ENCODE measurements at places on chromosomes 11 and 22.

GRCh38 chr11:73465871-73466270 is 89.7 kb downstream of the RELT start:
- DNase-seq = no peak

- no peak for DNase-seq
These were observed 7.9 kb downstream of the CCDC134 start for GRCh38 chr22:41808400-41808799.

GRCh38 chr11:93840180-93840579 is 10.2 kb downstream of the VSTM5 start:
- no peak for DNase-seq

DNA sequence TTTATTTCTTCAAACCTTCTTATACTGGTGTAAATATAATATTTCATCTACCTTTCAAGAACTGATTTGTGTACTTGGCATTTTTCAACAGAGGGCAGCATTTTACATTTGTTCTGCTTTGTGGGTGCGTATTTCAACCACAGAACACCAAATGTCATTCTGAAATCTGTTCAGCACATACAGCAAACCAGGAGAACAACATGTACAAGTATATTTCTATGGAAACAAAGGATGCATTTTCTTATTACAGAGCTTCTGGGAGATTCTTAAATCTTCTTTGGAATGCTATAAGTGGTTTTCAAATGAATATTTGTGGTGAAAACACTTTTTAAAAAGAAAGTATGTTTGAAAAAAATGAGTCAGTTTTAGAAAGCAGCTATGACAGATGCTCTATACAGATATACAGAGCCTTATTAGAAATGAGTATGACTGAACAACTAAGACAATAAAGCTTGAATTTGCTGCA is 946.0 kb downstream of the FAM181B start:
- DNase-seq = no peak

DNA sequence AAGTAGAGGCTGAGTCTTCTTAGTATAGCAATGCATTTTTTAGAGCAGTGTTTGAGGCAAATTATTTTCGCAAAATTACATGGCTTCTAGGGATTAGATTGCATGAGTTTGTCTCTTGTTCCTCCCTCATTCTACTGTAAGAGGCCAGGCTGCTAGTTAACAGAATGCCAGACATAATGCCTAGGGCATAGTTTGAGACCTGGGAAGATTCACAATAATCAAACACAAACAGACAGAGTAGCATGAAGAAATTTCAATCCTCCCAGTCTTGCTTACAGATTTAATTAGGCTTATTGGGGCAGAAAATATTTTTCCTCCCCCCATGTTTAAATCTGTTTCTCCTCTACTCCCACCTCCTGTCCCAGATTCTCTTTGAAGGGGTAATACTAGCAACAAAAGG is 48.3 kb downstream of the ARHGEF12 start:
- DNase-seq = no peak

DNA sequence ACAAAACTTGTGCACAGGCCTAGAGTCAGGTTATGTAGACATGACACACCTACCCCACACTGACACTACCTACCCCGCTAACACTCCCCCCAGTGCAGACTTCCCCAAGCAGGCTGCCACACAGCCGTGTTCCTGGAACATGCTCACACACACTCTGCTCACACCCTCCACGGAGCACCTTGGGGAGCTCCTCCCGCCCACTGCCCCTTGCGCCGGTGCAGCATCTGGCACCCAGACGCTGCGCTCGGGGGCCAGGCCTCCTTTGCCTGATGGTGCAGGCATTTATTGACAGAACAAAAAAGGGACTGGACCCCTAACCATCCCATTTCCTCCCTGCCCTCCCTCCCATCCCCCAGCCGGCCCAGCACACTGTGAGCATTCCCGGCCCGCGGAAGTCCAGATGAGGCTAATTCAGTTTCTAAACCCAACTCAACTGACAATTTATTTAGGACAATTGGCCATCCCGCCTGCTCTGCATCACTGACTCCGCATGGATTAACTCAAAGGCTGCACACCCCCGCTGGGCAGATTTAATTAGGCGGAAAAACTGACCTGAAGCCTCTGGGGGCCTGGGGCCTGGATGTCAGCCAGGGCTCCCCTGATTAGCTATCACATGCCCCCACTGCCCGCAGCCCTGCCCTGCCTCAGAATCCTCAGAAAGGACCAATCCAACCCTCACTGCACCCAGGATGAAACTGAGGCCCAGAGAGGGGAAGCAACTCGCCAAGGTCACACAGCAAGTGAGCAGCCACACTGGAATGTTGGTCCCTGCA is 30.1 kb downstream of the KCNC1 start:
- no peak for DNase-seq

Data from AG09309 (cell line).